ENCODE measurements at places on chromosomes 12 and 14. TPM values are rescaled to one million over a fixed set of nuclear protein-coding genes. Genes with fewer than 3 reads are reported as not detected.

GRCh38 chr14:95156161-95157047 lies 925 bp downstream of the DICER1 start:
- DNase-seq = peak; percentile 91

DNA sequence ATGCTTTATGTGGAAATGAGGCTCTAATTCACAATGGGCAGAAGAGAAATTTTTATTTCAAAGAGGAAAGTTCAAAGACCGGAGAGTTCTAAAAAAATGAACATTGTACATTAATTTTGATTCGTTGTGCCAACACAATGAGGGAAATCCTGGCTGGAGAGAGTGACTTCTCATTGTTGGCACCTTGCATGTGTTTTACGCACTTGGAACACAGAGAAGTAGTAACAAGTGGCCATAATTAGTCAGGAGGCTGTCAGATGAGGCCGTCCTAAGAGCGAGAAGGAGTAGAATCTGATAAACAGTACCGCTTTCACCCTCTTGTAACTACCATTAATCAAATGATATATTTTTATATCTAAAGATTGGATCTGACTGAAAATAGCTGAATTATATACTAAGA lies 6.9 kb downstream of the LMO3 start:
- no peak for DNase-seq

Gene PSMC6
- 36.1 TPM for total RNA-seq

- DNase-seq = no peak
Measured at GRCh38 chr12:56389412-56389811, 26.8 kb upstream of the APOF start.

GRCh38 chr14:84591827-84592445 lies 938.0 kb upstream of the FLRT2 start:
- DNase-seq = no peak

GRCh38 chr14:71694591-71695530 lies 237.4 kb upstream of the RGS6 start:
- no peak for DNase-seq

GRCh38 chr12:47818467-47819137 lies 1.1 kb downstream of the HDAC7 start:
- DNase-seq = no peak

- DNase-seq = no peak
Measured at GRCh38 chr14:20388159-20388558, 25.1 kb downstream of the TEP1 start.

DNA sequence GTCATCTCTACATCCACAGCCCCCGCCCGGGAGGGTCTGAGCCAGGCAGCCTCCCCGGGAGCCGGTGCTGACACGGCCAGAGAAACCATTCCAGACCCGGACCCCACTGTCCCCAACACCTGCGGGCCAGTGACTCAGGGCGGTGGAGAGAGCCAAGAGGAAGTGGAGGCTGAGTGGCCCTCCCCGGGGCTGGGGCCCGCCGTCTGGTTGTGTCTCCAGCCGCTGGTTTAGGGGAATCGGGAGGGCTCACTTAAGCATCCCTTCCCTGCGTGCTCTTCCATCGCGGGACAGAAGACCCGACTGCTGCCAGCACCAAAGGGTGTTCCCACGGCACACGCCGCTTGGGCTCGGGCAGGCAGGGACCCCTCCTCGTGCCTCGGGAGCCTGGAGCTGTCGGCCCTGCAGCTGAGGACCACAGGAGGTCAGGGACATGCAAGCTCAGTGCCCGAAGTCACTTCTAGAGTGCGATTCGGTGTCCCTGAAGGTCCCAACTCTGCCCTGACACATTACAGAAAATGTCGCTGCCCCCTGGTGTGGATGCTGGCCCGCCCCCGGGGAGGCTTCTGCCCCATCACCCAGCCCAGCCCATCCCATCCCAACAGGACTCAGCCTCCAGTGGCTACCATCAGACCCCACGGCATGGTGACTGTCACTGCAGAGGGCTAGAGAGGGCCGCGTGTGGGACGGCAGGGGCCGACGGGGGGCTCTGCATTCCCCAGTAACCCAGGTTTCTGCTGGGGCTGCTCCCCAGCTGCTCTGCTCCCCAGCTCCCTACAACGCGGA lies 50.8 kb downstream of the GALNT9 start:
- no peak for DNase-seq

Gene PGF
- 6.3 TPM for total RNA-seq

DNA sequence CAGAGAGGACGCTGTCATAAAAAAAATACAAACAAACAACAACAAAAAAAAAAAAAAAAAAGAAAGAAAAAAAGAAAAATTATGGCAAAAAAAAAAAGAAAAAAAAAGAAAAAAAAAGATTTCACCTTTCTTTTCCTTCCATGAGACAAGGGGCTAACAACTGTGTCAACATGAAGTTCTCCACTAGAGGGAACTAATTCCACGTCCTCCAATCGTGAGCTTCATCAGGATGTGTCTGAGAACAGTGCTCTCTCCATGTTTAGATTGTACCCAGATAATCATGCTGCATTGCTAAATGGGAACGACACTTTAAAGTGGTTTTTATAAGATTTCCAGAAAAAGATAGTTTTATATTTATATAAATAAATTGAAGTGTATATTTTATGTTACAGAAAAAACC lies 96.2 kb upstream of the PTPRB start:
- DNase-seq = no peak

DNA sequence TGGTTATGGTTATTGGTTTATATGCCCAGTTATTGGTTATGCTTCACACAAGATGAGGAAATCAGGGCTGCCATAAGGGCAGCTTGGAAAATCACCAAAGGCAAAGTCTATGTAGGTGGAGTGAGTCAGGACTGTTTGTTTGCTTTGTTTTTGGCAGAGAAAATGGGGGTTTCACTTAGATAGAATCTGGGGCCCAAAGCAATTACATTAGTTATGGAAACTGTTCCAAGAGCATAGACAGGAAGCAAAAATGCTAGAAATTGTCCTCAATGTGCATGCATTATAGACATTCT lies 2.2 kb downstream of the VAMP1 start:
- no peak for DNase-seq

GRCh38 chr14:87940382-87940781 lies 52.6 kb downstream of the GALC start:
- no peak for DNase-seq

GRCh38 chr12:3604748-3605586 lies 114.0 kb downstream of the PRMT8 start:
- no peak for DNase-seq

- DNase-seq = no peak
Measured at GRCh38 chr12:123264642-123265041, 7.0 kb downstream of the CDK2AP1 start.

DNA sequence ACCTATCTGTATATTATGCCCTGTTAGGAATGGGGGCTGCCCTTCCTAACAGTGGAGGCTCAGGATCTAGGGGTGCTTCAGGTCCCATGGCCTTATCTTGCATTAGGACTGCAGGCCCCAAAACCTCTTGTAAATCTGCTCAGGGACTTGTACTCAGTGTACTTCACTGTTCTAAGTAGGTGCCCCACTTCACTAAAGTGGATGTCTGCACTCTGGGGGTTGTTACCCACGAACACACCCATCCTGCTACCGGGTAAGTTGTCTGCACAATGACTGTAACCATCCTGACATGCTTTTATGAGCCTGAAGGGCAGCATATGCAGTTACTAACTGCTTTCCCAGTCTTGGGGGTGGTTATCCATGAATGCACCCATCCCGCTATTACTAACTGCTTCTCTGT lies 163.0 kb downstream of the PTCSC3 start:
- peak; percentile 42 for DNase-seq

- DNase-seq = peak; percentile 60
Measured at GRCh38 chr14:71726580-71727021, 205.6 kb upstream of the RGS6 start.

GRCh38 chr14:102323102-102323501 lies 3.6 kb downstream of the ZNF839 start:
- peak; percentile 60 for DNase-seq

Gene EML5
- total RNA-seq = 2.6 TPM

Gene EPS8
- total RNA-seq = 68.0 TPM

Gene KRT4
- total RNA-seq = 36.1 TPM

- DNase-seq = no peak
Measured at GRCh38 chr14:101185073-101185835, 281.7 kb upstream of the RTL1 start.

All from upper lobe of left lung (tissue), 6 donors.